ENCODE measurements at places on chromosomes 6 and 20. TPM values are rescaled to one million over a fixed set of nuclear protein-coding genes. Genes with fewer than 3 reads are reported as not detected.

RAET1L gene
- 0.22 TPM for total RNA-seq

CALHM4 gene
- total RNA-seq = not detected

UTRN gene
- 169 TPM for total RNA-seq

ADGRF4 gene
- 24.8 TPM for total RNA-seq

SYCP2 gene
- 4.2 TPM for total RNA-seq

GPR63 gene
- 2.1 TPM for total RNA-seq

TRIM10 gene
- not detected for total RNA-seq

CHMP4B gene
- total RNA-seq = 40.8 TPM

PGK2 gene
- total RNA-seq = not detected

ZNF311 gene
- total RNA-seq = 1.6 TPM

CTSZ gene
- total RNA-seq = 65.6 TPM

NTSR1 gene
- 0.11 TPM for total RNA-seq

SLC22A7 gene
- not detected for total RNA-seq

SEMG2 gene
- total RNA-seq = not detected

REM1 gene
- not detected for total RNA-seq

HCRTR2 gene
- 0.39 TPM for total RNA-seq

ASF1A gene
- total RNA-seq = 7.5 TPM

PRPH2 gene
- 0.79 TPM for total RNA-seq

ALDH8A1 gene
- 0.11 TPM for total RNA-seq

CFB gene
- not detected for total RNA-seq

BTBD3 gene
- total RNA-seq = 64.0 TPM

TP53TG5 gene
- total RNA-seq = not detected

SNAI1 gene
- total RNA-seq = not detected

GPX6 gene
- total RNA-seq = not detected

TULP1 gene
- total RNA-seq = not detected

ASIP gene
- total RNA-seq = not detected

TTLL9 gene
- under 0.01 TPM for total RNA-seq

MYT1 gene
- not detected for total RNA-seq

Measured in placental epithelial cell (primary cell).